Right lobe of liver (tissue), 6 donors: ENCODE measurements at places on chromosomes 5 and 9. TPM values are rescaled to one million over a fixed set of nuclear protein-coding genes. Genes with fewer than 3 reads are reported as not detected.

Gene PAXX
- 34.5 TPM for total RNA-seq

Gene GABRA1
- not detected for total RNA-seq

Gene ENTREP1
- 0.42 TPM for total RNA-seq

Gene CACNA1B
- total RNA-seq, result not detected

Gene KCTD16
- total RNA-seq, result under 0.01 TPM

Gene PCDHB15
- 0.74 TPM for total RNA-seq

Gene FAM169A
- 7.5 TPM for total RNA-seq
